ENCODE measurements at places on chromosomes 1 and 21.
A peak's percentile ranks its signal among the peaks of the same experiment; 100 is the strongest.

- DNase-seq: no peak
Observed at GRCh38 chr21:42401154-42401553, 2.5 kb upstream of the UBASH3A start.

DNA sequence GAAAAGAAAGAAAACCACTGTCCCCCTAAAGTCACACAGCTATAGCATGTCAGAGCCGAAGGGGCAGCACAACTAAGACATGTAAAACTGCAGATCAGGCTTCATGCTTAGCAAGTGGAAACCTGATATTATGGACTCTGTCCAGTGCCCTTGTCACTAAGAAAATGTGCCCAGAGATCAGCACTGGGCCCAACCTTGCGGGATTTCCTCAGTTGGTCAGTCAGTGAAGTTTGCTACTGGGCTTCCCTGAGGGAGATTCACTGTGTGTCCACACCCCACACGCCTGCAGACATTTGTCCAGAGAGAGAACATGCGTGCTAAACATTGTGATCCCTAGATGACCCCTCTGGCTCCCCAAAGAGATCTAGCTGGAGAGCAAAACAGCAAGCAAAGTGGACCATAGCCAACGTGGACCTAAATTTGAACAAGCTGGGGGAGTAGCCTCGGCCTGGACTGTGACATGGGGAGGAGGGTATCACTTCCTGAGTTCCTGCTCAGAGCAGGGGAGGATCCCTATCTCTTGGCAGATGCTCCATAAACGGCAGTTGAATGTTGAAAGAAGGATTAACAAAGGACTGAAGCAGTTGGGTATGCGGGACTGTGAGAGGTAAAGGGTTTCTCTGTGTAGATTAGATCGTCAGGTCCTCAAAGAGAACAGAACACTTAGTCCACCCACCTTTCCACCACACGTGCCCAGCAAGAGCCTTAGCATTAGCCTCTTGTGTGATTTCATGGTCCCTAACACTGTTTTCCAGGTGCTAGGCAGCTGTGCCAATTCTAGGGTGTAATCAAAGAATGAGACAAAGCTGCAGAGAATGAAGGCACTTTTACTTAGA, 53.6 kb downstream of the GLUL start:
- peak; percentile 71 for DNase-seq

- no peak for DNase-seq
Observed at GRCh38 chr1:230684146-230684545, 29.8 kb downstream of the AGT start.

DNA sequence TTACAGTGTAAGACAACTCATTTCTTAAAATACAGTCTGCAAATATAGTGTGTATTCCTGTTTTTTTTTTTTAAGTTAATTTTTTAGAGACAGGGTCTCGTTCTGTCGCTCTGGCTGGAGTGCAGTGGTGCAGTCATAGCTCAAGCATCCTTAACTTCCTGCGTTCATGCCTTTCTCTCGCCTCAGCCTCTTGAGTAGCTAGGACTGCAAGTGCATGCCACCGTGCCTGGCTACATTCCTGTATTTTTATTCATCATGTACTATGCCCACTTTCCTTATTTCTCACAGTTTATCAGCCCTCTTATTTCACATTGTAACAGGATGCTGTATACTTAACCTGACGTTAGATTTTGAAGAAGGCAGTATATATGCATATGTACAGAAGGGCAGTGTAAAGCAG, 26.7 kb downstream of the MIER1 start:
- DNase-seq: no peak

DNA sequence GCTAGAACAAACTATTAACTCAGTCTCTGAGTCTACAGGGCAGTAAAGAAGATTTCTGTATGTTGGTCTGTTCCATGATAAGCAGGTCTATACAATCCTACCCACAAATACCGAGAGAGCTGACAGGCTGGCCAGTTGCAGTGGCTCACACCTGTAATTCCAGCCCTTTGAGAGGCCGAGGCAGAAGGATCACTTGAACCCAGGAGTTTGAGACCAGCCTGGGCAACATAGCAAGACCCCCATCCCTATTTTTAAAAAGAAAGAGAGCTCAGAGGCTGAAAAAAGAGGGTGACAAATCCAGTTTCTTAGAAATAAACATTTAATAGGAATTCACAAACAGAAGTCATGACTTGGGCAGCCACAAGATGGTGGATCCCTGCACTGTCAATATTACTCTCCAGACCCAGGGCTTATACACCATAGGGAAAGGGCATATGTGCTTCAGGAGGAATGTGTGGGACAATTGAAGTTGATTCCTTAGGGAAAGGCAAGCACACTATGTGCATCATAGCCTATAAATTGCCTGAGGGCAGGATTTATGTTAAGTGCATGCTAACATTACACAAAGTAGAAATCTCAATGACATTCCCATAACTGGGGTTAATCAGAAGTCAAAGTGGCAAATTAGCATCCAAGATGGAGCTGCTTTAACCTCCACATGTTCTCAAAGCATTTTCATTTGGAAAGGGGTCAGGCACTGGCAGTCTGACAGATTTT, 66.8 kb downstream of the SLC16A1 start:
- no peak for DNase-seq

DNA sequence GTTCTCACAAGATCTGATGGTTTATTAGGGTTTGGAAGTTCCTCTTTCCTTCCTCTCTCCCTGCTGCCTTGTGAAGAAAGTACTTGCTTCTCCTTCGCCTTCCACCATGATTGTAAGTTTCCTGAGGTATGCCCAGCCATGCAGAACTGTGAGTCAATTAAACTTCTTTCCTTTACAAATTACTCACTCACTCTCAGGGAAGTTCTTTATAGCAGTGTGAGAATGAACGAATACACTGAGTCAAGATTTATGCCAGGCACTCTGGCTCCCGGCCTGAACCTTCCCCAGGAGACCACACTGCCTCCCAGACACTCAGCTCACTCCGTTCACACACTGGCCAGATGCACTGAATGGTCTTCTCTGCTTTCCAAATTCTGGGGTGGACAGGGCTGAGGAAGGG, 308.3 kb upstream of the AJAP1 start:
- no peak for DNase-seq

DNA sequence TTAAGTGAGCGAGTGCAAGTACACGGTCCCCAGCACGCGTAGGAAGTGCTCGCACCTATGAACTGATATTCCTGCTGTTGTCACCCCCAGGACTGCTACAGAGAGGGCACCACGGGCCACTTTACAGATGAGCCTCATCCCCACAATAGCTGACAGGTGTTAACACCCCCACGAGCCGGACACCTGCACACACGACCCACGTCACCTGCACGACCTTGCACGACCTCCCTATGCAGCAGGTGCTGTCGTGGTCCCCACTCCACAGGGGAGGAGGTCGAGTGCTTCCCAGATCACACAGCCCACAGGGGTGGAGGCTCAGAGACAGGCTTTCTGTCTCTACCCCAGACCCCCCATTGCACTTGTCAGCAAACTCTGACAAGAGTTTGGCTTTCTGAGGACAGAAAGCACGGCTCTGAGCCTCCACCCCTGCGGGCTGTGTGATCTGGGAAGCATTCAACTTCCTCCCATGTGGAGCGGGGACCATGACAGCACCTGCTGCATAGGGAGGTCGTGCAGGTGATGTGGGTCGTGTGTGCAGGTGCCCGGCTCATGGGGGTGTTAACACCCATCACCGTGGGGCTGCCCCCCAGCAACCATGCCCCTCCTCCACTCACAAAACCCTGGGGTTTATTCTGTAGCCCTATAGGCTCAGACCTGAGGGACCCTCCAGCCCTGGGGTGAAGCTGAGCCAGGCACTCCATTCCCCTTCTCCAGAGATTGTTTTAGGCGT, 80.8 kb downstream of the MATN1 start:
- no peak for DNase-seq

DNA sequence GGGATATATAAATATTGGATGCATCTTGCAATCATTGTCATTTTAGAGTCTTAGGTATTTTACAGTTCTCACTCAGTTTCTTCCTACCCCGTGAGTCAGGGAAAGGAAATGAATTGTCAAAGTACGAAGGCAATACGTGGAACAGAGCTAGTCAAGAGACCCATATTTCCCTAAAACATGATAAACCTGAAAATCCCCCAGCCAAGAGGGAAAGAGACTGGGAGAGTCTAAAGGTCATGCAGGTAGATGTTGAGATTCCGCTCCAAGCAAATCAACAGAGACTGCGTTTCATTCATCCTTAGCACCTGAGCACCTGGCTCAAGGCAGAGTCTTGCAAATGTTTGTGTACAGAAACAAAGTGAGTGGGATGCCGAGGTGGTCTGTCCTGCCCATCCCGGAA, 58.0 kb downstream of the SH3GLB1 start:
- DNase-seq: no peak
